HFFc6 (cell line): ENCODE measurements at places on chromosomes 5 and 9.

DNA sequence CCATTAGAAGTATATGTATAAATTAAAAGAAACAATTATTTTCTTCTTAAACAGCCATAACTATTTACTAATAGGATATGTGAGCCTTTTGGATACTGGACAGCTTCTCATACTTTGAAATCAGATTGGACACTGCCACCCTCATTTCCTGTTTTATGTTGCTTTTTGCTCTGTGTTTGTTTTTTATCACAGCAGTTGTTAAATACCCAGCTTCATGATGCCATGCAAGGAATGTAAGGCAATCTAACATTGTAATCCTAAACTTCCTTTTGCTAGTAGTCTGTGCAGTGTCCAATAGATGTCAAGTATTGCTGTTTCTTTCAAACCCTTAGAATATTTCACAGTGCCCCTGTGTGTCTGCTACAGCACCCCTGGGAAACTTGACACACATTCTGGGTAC, 56.2 kb downstream of the CNTLN start:
- H3K36me3 ChIP-seq = no peaks in the 10 kb centered on the region
- H3K27me3 ChIP-seq = no peaks in the 10 kb centered on the region
- peaks cover 13% of the 10 kb centered on the region for H3K4me1 ChIP-seq

DNA sequence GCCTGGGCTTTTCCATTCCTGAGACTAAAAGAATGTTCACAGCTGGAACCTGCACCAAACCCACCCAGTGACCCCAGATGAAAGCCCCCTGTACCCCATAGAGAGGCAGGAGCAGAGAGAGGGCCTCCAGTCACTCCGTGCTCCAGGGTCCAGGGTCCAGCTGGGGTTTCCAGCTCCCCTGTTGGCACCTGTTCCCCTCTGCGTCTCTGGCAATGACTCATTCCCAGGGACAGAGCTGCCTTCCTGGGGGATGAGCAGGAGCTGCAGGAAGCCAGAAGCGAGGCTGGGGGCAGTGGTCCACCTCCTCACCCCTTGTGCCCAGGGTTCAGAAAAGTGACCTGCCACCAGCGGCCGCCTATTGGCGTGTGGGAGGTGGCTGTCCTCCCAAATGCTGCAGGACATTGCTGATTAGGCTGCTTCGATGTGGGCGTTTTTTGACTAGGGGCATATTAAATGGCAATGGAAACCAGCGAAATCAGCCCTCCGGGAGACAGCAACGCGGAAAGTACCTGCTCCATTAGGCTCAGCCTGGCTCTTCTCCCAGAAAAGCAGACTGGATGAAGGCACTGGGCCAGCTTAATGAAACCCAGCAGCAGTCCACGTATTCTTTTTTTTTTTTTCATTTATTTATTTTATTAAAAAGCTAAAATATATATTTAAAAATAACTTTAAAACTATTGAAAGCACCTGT, 97.4 kb downstream of the DAP start:
- H3K4me3 ChIP-seq = no peak overlapping the region
- H3K27ac ChIP-seq = no peak overlapping the region
- H3K36me3 ChIP-seq = no peaks in the 10 kb centered on the region
- no peak for DNase-seq
- peaks cover 2% of the 10 kb centered on the region for H3K27me3 ChIP-seq
- H3K4me1 ChIP-seq = peaks cover 5% of the 10 kb centered on the region; the same call in 1 of the 2 replicates

GRCh38 chr5:35919191-35919590, 19.2 kb downstream of the CAPSL start:
- H3K36me3 ChIP-seq = peaks cover 17% of the 10 kb centered on the region
- H3K27ac ChIP-seq = peak overlapping the region; percentile 30
- DNase-seq = peak; percentile 80
- H3K4me3 ChIP-seq = peak overlapping the region; percentile 2; the same call in 1 of the 2 replicates
- H3K4me1 ChIP-seq = peaks cover 41% of the 10 kb centered on the region
- no peaks in the 10 kb centered on the region for H3K27me3 ChIP-seq

- no peaks in the 10 kb centered on the region for H3K4me1 ChIP-seq
- H3K36me3 ChIP-seq = no peaks in the 10 kb centered on the region
- H3K27me3 ChIP-seq = no peaks in the 10 kb centered on the region; the same call in 1 of the 2 replicates
- DNase-seq = no peak
Observed at GRCh38 chr5:82639393-82640144, 361.4 kb upstream of the RPS23 start.

DNA sequence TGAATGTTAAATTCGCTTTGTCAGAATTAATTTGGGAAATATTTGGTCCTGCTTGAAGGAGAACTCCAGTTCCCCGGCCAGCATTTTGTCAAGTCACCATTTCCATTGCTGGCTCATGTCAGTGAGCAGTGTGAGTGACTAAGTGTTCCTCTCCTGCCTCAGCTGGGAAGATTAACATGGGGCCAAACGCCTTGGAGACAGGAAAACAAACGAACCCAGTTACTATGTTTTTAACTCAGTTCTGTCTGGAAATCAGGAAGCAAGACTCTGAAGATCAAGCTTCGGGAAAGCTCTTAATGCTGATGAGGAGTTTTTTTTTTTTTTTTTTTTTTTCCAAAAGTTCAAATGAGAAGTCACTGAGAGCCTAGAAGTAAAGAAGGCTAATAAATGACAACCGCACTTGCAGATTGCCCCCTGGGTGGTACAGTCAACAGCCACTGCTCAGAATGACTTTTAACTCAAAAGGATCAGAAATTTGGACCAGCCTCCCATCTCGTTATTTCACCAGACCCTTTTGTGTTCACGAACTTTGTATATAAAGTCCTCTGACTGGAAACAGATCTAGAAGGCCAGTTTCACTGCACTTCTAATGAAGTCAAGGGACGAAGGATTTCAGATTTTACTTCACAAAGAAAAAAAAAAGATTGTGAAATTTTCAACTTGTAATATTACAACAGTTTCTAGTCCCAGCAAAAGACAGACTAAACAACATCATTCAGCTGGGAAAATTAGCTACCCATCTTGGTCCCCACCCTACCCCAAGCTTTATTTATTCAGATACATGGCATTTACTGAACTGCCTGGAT, 121.3 kb downstream of the LHFPL2 start:
- H3K4me1 ChIP-seq = peaks cover 61% of the 10 kb centered on the region
- H3K27me3 ChIP-seq = no peaks in the 10 kb centered on the region; the same call in 1 of the 2 replicates
- peak overlapping the region; percentile 94 for H3K27ac ChIP-seq
- H3K4me3 ChIP-seq = peak overlapping the region; percentile 33
- H3K36me3 ChIP-seq = no peaks in the 10 kb centered on the region; the same call in 1 of the 2 replicates

DNA sequence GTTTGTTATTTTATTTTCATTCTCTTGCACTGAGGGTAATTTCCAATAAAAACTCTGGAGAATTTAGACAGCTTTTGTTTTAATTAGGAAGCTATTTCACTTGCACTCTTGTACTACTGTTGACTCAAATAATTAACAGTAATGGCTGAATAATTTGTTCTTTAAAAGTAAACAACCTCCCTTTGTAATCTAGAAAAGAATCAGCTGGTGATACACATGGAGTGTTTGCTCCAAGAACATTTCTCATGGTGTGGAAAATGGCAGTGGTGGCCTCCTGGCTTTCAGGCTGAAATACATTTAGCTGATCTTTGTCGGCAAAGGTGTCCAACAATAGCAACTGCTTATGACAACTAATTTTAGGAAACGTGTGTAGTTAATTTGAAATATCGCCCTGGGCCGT, 129.4 kb downstream of the C9orf152 start:
- DNase-seq = no peak
- peaks cover 40% of the 10 kb centered on the region for H3K36me3 ChIP-seq
- no peaks in the 10 kb centered on the region for H3K27me3 ChIP-seq
- H3K4me1 ChIP-seq = peaks cover 83% of the 10 kb centered on the region
- H3K27ac ChIP-seq = peak overlapping the region; percentile 50

DNA sequence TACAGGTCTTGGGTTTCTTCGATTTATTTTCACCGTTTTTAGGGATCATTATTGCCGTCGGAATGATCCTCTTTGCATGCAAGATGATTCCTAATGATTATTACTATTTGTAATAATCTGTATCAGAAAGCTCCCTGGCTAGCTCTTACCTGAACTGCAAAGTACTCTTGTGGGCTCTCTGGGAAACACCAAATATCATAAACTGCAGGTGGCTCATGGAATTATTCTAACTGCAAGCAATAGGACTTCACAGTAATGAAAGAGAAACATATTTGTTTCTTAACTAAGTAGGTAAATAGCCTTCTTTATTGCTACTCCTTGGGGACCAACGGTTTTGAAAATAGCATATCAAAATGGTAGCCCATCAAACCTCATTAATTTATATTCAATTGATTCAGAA, 219.4 kb downstream of the NFIB start:
- H3K4me1 ChIP-seq = peaks cover 23% of the 10 kb centered on the region
- H3K27me3 ChIP-seq = peaks cover 2% of the 10 kb centered on the region; the same call in 1 of the 2 replicates
- H3K4me3 ChIP-seq = no peak overlapping the region
- H3K36me3 ChIP-seq = no peaks in the 10 kb centered on the region
- DNase-seq = no peak

DNA sequence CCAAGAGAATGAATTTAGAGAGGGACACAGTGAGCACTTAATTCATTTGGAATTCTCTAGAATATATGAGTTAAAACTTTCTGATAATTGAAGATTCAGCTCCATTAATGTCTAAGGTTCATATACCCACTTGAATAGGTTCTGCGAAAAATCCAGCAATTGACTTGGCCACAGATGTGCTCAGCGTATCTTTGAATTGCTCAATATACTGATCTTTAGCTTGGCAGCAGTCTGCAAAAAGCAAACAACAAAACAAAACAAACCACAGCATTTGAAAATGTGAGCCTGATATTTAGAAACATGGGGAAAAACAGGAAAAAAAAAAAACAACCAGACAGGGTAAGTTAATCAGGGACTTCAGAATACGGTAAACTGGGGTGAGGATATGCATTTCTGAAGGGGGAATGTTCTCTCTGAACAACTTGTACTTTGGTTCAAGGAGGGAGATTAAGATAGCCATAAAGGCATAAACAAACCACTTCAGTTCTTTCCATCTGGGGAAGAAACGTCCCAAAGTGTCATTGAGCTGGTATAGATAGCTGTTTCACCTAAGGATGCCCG, 21.4 kb downstream of the AGXT2 start:
- H3K27ac ChIP-seq = no peak overlapping the region
- peaks cover 29% of the 10 kb centered on the region for H3K4me1 ChIP-seq
- no peak overlapping the region for H3K4me3 ChIP-seq
- no peaks in the 10 kb centered on the region for H3K36me3 ChIP-seq
- DNase-seq = no peak

DNA sequence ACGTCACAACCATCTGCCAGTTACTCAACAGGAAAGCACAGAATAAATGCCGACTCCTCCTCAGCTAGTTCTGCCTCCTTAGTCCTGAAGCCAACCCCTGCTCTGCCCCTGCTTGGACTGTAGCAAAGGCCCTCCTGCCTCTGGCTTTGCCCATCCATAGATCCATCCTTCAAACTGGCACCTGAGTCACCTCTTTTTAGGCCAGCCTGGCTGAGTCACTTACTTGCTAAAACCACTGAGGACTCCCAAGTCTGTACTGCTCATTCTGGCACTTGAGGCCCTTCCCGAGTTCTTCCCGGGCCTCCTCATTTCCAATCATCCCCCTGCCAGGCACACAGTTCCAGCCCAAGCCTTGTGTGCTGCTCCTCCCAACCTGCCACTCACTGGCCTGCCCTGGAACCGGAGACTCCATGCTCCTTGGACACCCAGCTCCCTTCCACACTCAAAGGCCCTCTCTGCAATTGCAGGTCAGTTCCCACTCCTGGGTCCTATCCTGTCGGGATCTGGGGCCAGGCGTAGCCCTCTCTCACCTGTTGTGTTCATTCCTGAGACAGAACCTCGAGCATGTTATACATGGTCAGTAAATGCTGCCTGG, 220.1 kb downstream of the DAB2IP start:
- H3K4me1 ChIP-seq = peaks cover 28% of the 10 kb centered on the region
- H3K36me3 ChIP-seq = peaks cover 7% of the 10 kb centered on the region; the same call in 1 of the 2 replicates
- DNase-seq = peak; percentile 51
- no peak overlapping the region for H3K27ac ChIP-seq
- H3K4me3 ChIP-seq = no peak overlapping the region

- peaks cover 27% of the 10 kb centered on the region for H3K27me3 ChIP-seq
- H3K4me1 ChIP-seq = peaks cover 22% of the 10 kb centered on the region
- peak overlapping the region; percentile 92 for H3K27ac ChIP-seq
- no peaks in the 10 kb centered on the region for H3K36me3 ChIP-seq
Observed at GRCh38 chr9:134066913-134067851, 644 bp downstream of the BRD3 start.

- no peaks in the 10 kb centered on the region for H3K4me1 ChIP-seq
- peaks cover 1% of the 10 kb centered on the region; the same call in 1 of the 2 replicates for H3K27me3 ChIP-seq
- H3K4me3 ChIP-seq = no peak overlapping the region
Observed at GRCh38 chr9:119639287-119639955, 270.2 kb upstream of the BRINP1 start.

DNA sequence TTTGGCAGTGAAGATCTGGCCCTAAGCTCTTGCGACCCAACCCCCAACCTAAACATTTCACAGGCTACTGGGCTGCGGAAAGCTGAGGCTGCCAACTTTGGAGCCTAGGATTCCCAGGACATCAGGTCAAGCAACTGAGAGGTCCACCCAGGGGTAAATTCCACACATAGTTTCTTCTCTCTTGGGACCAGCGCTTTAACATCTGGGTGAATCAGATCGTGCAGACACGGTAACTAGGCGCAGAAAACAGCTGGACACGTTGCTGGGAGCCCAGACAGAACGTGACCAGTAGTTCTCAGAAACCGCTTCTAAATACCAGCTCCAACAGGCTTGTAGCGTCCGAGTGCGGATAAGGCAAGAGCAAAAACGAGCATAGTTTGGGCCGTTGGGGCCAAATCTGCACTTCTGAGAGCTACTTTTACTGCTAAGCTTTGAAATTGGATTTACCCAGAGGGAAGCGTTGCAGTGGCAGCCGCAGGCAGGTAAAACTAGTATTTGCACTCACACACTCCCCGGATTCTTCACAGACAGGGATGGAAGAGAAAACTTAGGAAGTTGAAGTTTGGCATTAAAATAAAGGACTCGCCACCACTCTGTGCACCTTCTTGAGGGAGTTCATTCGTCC, 11.8 kb downstream of the ITGA1 start:
- peak; percentile 63 for DNase-seq
- H3K36me3 ChIP-seq = peaks cover 39% of the 10 kb centered on the region
- H3K27me3 ChIP-seq = peaks cover 2% of the 10 kb centered on the region
- peak overlapping the region; percentile 99 for H3K4me3 ChIP-seq

- no peaks in the 10 kb centered on the region for H3K36me3 ChIP-seq
- H3K27me3 ChIP-seq = no peaks in the 10 kb centered on the region; the same call in 1 of the 2 replicates
- DNase-seq = no peak
- H3K4me3 ChIP-seq = no peak overlapping the region
- no peaks in the 10 kb centered on the region for H3K4me1 ChIP-seq
Observed at GRCh38 chr5:61270510-61271165, 61.4 kb upstream of the ZSWIM6 start.

- H3K27ac ChIP-seq = no peak overlapping the region
- H3K27me3 ChIP-seq = no peaks in the 10 kb centered on the region
- no peak for DNase-seq
- peaks cover 64% of the 10 kb centered on the region for H3K4me1 ChIP-seq
- H3K4me3 ChIP-seq = no peak overlapping the region
- peaks cover 11% of the 10 kb centered on the region; the same call in 1 of the 2 replicates for H3K36me3 ChIP-seq
Observed at GRCh38 chr5:148833122-148833521, 6.7 kb downstream of the ADRB2 start.

- H3K4me3 ChIP-seq = no peak overlapping the region
- H3K27me3 ChIP-seq = peaks cover 1% of the 10 kb centered on the region
Observed at GRCh38 chr9:70061776-70062175, 18.1 kb downstream of the MAMDC2 start.

DNA sequence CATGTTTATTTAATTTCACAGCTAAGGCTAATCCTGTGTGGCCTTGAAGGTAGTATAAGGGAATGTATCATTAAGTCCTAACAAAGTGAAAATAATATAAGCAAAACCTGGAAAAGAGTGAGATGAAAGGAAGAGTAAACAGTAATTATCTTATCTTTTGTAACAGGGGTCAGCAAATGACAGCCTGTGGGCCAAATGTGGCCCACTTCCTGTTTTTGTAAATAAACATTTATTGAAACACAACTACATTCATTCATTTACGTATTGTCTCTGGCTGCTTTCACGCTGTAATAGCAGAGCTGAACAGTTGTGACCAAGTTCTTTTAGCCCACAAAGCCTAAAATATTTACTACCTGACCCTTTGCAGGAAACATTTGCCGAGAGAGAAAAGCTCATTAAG, 78.4 kb upstream of the HTR4 start:
- H3K27me3 ChIP-seq = no peaks in the 10 kb centered on the region
- peaks cover 67% of the 10 kb centered on the region for H3K4me1 ChIP-seq
- no peaks in the 10 kb centered on the region for H3K36me3 ChIP-seq
- no peak overlapping the region for H3K27ac ChIP-seq
- no peak for DNase-seq
